ENCODE measurements at places on chromosomes 3 and 15.

DNA sequence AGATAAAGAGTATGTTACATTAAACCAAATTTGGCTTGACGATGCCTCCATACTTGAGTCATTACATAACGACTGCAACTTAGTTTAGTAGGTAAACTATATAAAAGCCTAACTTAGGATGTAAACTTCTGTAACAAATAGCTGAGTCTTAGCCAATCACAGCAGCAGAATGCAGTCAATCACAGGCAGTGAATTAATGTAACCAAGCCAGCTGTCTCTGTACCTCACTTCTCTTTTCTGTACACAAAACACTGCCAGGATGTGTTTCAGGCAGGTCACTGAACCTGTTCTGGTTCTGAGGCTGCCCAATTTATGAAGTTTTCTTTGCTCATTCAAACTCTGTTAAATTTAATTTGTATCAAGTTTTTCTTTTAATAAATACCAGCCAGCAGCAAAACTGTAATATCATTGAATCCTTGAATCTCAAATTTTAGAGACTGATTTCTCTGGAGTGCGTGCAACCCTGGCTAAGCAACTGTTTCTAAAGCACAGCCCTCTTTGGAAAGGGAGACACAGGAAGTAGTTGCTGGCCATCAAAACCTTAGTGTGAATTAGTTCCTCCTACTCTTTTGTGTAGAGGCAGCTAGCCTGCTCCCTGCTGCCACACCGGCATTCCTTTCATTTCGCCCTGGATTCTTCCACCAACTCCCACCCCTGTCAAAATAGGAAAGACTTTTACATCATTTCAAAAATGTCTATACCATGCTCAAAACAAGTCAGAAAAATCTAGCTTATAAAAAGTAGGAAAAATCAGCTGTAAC, 15.2 kb downstream of the RFTN1 start:
- no peak for DNase-seq

DNA sequence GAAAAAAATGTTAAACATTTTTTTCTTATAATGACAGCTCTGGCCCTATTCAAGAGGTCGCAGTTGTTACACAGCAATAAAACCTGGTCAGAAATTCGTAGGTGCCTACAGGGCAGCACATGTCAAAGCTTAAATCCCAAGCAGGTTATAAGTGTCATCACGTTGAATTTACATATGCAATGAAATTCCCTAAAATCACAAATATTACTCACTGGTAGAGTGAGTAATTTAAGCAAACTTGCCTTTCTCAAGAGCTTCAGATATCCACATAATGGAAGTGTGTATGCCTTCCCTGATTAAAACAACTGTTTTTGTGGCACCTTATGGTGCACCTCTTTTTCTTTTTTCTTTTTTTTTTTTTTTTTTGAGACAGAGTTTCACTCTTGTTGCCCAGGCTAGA, 90.7 kb upstream of the FNDC3B start:
- DNase-seq, result no peak

DNA sequence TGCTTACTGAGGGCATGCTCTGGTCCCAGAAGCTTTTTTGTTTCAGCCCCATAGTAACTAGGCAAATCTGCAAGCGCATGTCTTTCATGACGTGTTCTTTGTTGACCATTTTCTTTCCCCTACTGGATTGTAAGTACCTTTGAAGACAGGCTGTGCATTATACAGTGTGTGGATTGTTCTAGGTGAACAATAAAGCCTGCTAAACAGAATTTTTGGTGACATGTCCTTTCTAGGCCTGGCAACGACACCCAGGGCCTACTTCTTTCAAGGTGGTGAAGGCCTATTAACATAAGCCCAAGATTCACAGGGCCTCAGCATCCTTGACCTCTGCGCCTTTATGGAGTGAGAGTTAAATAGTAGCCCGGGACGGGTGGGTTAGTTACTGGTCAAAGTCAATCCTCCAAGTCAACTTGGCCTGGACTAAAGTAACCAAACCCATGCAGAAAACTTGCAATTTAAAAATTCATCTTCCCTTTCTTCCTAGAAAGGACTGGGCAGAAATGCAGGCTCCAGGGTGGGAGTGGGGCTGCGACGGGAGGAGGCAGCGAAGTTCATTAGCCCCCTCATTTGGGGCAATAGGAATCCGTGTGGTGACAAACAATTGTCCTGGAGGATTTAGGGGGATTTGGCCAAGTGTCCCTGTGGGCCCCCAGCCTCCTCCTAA, 37.6 kb upstream of the TRIM71 start:
- no peak for DNase-seq

DNA sequence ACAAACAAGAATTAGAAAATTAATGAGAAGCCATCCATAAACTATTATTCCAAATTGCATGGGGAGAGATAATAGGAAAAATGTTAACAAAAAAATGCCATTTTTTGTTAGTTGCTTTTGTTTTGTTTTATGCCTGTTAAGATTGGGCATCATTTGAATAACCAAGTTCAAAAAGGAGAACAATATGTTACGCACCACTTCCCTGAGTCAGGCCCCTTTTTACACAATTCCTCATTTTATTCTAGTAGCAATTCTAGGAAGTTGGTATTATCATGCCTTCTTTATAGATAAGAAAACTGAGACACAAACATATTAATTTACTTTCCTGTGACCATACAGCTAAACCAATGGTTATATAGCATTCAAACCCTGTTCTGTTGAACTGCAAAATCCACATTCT, 736.9 kb upstream of the CCDC54 start:
- no peak for DNase-seq

DNA sequence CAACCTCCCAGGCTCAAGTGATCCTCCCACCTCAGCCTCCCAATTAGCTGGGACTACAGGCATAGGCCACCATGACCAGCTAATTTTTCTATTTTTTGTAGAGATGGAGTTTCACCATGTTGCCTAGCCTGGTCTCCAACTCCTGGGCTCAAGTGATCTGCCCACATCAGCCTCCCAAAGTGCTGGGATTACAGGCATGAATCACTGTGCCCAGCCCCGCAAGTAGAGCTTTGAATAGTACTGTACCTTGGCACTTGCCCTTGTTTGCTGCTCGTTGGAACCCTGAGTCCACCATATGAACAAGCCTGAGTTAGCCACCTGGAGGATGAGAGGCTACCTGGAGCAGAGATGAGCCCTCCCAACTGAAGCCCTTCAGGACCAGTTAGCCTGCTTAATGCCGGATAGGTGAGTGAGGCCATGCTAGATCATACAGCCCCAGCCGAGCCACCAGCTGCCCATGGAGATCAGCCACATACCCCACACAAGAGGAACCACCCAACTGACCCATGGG, 267.9 kb downstream of the SHQ1 start:
- no peak for DNase-seq

DNA sequence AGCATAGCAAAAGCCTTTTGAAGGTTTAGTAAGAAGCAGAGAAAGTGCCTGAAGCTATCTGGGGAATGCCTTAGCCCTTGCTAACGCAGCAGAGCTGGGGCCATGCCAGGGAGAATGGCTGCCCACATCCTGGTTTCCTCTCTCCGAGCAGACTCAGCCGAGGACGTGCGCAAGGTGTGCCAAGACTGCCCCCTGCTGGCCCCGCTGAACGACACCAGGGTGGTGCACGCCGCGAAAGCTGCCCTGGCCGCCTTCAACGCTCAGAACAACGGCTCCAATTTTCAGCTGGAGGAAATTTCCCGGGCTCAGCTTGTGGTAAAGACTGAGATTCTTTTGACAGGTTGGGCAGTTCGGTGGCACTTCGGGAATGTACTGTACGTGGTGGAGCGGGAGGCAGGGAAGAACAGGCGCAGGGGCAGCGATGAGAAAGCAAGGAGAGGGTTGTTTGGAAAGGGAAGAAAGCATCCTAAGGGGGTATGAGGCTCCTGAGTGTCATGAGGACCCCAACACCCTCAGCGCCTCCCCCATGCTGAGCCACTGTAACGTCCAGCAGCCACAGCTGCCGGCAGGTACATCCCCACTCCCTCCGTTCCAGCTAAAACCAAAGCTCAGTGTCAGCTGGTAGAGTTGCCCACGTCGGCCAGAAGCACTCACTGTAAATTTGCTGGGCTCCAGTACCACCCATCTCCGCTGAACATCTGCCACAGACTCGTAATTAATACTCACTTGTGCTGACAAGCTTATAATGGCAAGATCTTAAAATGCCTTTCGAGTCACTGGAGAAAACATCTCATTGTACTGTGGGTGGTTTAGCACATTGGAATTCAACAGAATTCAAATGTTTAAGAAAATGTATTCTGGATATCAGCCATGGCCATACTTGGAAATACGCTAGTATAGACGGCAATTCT, 4.4 kb downstream of the AHSG start:
- DNase-seq, result peak; percentile 83

- no peak for DNase-seq
Measured at GRCh38 chr15:32042269-32042972, 12.1 kb downstream of the CHRNA7 start.

GRCh38 chr15:79769933-79770759, 126.7 kb downstream of the MTHFS start:
- DNase-seq, result peak; percentile 74

DNA sequence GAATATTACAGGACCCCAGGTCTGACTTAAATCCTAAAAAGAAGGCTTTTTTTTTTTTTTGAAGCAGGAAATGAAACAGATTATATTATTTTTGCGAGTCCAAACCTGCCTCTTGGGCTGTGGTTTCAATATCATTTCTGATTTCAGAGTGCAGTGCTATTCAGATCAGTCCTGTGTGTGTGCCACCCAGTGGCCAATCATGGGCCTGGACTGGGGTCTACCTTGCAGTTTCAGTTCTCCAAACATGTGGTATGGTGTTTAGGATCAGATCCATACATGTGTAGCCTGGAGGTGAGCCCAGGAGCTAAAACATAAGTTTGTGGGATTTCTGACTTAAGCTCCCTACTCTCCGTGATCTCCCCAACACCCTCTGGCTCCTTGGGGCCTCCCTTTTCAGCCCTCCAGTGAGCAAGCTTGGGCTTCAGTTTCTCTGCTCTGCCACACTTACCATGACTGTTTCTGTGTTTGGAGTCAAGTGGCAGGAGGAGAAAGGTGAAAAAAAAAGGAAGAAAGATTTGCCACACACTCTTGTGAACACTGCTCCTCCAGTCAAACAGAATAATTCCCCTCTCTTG, 12.1 kb upstream of the THSD4 start:
- no peak for DNase-seq

GRCh38 chr3:175851541-175851940, 992.4 kb downstream of the NAALADL2 start:
- peak; percentile 14 for DNase-seq

DNA sequence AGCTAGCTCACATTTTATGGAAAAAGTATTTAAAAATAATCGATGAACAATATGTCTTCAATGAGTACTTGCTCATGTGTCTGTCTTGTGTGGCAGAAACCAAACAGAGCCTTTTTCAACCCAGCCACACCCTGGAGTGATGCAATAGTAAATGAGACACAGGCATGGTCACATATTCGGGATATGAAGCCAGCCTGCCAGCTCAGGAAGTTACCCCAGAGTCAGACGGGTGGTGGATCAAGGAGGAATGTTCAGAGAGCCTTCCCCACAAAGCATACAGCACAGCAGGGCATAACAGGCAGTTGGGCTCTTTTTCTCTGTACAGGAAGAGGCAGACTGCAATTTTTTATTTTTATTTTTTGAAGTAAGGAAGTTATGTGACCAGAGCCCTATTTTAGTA, 27.3 kb downstream of the LARP6 start:
- no peak for DNase-seq

DNA sequence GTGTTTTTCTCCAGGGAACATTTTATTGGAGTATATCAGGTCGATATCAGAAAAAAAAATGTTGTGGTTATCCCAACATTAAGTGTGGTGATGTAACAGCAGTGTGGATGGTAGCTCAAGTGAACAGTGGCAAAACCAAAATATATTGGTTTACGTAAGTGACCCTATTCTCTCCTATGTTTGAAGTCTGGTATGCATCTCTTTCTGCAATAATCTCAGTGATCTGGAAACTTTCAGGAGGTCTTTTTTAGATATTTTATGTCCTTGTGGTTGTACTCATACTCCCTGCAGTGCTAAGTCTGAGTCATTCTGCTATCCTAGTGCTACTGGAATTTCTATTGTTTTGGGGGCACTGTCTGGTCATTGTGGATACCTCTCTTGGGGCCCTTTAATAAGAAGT, 137.9 kb downstream of the SNRPN start:
- no peak for DNase-seq

DNA sequence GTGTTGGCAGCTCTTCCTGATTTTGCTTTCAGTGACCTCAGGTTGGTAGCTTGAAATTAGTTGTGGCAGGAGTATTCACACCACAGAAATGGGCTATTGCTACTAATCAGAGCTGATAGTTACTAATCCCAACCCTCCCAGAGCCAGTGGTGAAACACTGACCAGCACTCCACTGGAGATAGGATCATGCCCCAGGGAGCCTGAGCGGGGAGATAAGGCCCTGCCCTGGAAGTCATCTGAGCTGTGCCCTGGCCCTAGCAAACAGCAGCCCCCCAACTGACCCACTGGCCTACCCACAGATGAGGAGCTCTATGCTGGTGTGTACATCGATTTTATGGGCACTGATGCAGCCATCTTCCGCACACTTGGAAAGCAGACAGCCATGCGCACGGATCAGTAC, 9.4 kb upstream of the GNAT1 start:
- no peak for DNase-seq

DNA sequence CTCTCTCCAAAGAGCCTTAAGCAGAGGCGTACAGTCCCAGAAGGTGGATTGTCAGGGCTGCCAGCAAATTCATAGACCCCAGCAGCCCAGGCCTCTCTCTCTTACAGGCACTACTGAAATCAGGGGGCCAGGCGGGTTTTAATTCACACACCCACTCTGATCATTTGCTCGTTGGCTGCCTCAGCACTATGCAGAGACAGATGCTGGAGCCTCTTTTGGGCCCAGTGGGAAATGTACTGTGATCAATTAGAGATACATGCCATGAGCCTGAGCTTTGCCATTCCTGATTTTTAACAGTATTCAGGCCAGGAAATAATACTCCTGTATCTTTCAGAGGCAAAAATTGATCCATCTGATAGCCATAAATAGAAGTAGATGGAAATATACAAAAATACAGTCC, 53.0 kb downstream of the CMTM6 start:
- no peak for DNase-seq

DNA sequence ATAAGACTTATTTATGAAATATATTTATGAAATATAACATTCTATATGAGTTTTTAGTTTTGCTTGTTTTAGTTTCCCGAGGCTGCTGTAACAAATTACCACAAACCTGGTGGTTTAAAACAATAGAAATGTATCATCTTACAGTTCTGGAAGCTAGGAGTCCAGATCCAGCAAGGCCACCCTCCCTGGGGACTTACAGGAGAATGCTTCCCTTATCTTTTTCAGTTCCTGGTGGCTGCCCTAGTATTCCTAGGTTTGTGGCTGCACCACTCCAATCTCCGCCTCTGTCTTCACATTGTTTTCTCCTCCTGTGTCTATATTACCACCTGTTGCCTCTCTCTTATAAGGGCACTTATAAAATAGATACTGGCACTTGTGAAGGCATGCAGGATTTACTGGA, 877.8 kb downstream of the TUSC7 start:
- no peak for DNase-seq

- peak; percentile 13 for DNase-seq
Measured at GRCh38 chr3:67094774-67095173, 96.7 kb downstream of the KBTBD8 start.

- no peak for DNase-seq
Measured at GRCh38 chr15:57881361-57881760, 174.8 kb downstream of the POLR2M start.

Data from retina (tissue), 1 donor.